Activated B cell treated with CpG ODN at 0.5 μM for 24 hours (primary cell): ENCODE measurements at places on chromosomes 6 and 20.

GRCh38 chr6:157726892-157727628 is 96.0 kb upstream of the SNX9 start:
- no peak for DNase-seq

GRCh38 chr6:33197431-33198048 is 2.9 kb downstream of the RXRB start:
- no peak for DNase-seq

- no peak for DNase-seq
These were observed 12.8 kb upstream of the SERPINB1 start for GRCh38 chr6:2854396-2854982.

DNA sequence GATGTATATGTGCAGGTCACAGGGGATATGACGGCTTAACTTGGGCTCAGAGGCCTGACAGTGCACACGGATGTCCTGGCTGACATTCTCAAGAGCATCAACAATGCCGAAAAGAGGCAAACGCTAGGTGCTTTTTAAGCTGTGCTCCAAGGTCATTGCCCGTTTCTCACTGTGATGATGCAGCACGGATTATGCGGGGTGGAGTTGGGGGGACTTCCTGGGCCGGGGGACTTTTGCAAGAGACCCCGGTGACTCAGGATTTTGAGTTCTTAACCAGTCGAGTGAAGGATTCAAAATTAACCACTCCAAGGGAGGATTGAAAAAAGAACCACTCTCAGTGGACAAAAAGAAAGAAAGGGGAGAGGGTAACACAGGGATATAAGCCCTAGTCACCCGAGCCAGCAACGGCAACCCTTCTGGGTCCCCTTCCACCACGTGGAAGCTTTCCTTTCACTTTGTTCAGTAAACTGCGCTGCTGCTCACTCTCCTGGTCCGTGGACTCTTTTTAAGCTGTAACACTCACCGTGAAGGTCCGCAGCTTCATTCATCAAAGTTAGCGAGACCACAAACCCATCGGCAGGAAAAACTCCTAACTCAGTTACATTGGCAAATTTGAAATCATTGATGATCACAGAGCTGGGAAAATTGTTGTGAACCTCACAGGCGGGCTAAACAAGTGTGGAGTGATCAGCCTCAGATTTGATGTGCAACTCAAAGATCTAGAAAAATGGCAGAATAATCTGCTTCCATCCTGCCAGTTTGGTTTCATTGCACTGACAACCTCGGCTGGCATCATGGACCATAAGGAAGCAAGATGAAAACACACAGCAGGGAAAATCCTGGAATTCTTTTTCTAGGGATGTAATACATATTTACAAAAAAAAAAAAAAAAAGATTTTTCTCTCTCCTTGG is 199.3 kb downstream of the ARID1B start:
- no peak for DNase-seq

- no peak for DNase-seq
These were observed 903.4 kb upstream of the FLRT3 start for GRCh38 chr20:15240801-15241200.
